Dorsolateral prefrontal cortex (tissue), 122 donors: ENCODE measurements at places on chromosomes 2 and 18.

DNA sequence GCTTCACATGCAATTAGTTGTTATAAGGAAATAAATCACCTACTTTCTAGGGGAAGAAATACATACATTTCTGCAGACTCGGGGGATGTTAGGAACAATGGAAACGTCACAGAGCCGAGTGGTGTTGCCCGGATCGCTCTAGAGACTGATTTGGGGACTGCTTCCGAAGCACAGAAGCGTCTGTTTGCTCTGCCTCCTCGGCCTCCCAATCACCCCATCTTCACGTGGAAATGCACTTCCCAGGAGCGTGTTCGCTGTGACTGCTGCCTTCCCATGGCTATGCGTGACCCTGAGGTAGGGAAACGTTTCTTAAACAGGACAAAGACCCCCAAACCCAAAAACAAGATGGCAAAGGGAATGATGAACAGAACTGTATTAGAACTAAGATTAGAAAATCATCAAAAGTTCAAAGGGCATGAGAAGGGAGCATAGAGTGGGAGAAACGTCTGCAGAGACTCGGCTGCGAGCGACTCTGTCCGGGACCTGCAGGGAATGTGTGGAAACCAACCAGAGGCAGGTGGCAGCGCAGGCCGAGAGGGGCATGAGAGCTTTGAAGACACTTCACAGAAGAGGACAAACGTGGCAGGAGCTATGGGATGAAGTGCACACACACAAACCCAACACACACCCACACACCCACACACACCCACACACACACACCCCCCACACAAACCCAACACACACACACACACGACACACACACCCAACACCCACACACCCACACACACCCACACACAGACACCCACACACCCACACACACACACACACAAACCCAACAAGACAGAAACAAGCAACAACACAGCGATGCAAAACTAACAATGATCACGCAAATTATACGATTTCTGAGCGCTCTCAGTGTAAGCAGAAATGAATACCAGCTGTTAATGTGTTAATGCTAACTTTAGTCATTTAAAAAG, 41.3 kb downstream of the RTP5 start:
- no peak for DNase-seq

DNA sequence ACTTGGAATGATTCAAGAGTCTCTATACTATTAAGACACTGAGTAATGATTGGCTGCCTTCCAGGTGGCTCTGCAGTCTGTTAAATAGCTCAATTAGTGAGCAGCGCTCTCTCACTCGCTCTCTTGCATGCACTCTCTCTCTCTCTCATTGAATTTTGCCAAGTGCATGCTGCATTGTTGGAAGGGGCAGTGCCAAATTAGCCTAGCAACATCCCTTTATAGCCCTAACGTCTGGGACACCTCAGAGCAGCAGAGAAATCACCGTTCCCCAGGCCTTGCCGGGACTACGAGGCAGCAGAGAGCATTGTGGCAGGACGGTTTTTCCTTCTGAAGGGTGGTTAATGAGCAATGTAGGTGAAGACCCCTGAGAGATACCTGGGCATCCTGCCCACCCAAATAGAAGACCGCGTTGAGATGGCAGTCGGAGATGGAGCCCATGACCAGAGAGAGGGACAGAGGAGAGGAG, 447.6 kb upstream of the POU3F3 start:
- peak; percentile 50 for DNase-seq

DNA sequence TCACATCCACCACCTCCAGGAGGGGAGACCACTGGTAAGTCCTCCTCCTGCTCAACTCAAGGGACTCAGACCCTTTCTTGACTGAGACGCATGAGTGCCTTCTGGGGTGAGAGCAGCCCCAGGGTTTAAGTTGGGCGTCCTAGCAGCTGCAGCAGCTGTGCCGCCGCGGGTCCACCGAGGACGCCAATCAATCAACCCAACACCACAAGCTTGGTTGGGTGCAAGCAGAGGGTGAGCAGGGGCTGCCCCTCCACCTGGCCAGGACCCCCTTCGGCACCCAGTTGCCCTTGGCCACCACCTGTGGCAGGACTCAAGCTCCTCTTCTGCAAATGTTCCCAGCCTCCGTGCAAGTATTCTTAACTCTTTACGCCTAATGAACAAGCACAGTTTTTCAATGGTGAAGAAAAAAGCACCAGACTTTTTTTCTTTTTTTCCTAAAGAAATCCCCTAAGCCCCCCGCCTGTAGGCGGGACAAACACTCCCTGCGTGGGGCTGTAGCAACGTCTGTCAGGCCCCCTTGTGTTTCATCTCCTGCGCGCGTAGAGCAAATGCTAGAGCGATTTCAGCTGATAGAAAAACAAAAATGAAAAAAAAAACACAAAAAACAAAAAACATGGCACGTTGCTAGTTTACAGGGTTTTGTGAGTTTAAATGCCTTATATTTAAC, 197.1 kb downstream of the LOXHD1 start:
- no peak for DNase-seq

GRCh38 chr2:17195016-17195415, 323.2 kb downstream of the RAD51AP2 start:
- DNase-seq: no peak

- DNase-seq: no peak
Observed at GRCh38 chr2:145935016-145935415, 1415.1 kb upstream of the ZEB2 start.

DNA sequence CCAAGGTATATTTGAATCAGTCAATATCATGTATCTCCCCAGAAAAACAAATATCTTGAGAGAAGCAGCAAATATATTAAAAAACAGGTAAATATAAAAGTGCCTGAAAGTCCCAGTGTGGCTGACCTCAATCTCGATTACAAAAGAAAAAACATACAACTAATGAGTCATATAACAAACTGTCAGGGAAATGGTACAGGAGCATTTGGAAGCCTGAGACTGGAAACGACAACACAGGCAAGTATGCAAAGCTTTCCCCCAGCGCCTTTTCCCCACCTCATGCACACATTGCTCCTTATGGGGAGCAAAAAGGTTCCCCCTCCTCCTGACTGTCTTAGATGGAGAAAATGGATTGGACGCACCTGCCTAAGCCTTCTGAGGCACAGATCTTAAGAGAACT, 230.7 kb downstream of the TMX3 start:
- DNase-seq: no peak

DNA sequence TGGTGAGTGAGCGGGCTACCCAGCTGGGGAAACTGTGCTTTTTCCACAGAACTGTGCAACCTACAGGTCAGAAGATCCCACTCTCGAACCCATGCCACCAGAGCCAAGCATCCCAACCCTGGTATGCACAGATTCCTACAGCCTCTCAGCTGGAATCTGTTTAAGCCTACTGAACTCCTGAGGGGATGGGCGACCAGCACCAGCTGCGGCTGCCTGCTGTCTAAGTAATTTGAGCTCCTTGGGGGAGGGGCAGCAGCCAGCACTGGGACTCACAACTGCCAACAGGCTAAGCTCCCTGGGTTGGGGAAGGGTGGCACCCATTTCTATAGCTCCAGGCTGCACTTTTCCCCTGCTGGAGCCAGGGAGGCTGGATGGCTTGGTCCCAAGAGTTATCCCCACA, 11.8 kb downstream of the CYP27C1 start:
- no peak for DNase-seq

- no peak for DNase-seq
Observed at GRCh38 chr2:95379371-95379831, 23.1 kb upstream of the FAHD2A start.

DNA sequence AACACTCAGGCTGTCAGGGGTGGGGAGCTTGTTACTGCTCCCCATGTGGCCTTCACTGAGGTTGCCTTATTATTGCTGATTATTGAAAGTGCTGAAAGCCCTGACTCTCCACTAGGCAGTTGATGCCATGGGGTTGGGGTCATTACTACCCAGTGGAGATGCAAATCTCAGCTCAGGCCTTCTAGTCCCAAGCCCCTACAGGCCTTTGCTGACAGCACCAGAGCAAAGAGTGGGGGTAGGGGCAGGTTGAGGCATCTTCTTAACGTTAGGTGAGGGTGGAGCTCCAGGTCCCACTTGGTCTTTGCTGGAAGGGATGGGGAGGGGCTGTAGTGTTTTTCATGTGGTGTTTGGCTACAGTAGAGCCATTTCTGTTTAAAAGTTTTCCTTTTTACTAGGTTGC, 104.5 kb downstream of the UXS1 start:
- no peak for DNase-seq

DNA sequence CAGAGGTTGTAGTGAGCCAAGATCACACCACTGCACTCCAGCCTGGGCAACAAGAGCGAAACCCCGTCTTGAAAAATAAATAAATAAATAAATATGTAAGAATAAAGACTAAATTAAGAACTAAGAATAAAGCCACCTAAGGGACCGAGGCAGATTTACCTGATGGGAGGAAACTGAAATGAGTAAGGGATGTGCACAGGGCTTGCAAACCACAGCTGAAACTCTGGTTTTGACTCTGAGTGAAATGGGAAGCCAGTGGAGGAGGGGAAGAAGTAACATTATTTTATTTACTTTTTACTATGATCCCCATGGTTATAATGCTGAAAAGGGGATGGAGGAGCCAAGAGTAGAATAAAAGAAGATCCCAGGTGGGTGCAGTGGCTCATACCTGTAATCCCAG, 107.3 kb downstream of the CABYR start:
- no peak for DNase-seq

DNA sequence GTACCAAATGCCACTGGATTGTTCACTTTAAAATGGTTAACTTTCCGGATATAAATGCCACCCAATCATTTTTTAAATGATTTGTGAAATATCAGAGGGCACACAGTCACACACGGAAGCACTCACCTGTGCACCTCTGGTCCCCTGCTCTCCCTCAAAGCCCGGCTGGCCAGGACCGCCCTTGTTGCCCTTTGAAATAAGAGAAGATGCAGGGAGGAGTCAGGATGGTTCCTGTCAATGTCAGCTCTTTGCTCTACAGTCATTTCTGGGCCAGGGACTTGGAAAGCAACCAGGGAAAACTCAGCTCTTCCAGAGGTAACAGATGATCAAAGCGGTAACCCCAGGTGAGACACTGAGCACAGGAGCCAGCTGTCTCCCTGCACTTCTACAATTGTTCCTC, 60.7 kb downstream of the COL6A3 start:
- no peak for DNase-seq

- peak; percentile 39 for DNase-seq
Observed at GRCh38 chr2:65366595-65367125, 65.7 kb downstream of the SPRED2 start.

DNA sequence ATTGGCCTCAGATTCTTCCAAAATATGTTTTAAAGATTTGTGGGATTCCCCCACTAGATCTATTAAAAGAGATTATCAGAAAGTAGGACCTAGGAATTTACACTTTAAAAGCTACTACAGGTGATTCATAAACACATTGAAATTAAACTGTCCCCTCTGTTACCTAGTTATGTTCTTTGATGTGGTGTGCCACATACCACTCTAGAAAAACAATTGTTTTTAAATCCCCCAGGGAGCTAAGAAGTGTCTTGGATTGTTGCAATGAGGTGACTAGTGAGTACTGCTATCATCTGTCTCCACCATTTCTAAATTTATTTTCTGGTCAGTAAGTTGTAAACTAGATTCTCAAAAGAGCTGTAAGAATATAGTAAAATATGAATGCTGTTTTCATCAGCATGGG, 214.5 kb upstream of the DOK6 start:
- DNase-seq: no peak

GRCh38 chr2:238158509-238159070, at the start of gene ERFE:
Gene ERFE, plus strand, starts transcription at chr2:238158970. Its CDS starts 38 bp downstream, at chr2:238159008.
- peak; percentile 64 for DNase-seq

GRCh38 chr2:127003070-127003800, 103.7 kb downstream of the BIN1 start:
- peak; percentile 53 for DNase-seq

- DNase-seq: no peak
Observed at GRCh38 chr2:135494503-135494902, 36.5 kb downstream of the ZRANB3 start.

- no peak for DNase-seq
Observed at GRCh38 chr18:7725897-7726296, 158.8 kb downstream of the PTPRM start.

DNA sequence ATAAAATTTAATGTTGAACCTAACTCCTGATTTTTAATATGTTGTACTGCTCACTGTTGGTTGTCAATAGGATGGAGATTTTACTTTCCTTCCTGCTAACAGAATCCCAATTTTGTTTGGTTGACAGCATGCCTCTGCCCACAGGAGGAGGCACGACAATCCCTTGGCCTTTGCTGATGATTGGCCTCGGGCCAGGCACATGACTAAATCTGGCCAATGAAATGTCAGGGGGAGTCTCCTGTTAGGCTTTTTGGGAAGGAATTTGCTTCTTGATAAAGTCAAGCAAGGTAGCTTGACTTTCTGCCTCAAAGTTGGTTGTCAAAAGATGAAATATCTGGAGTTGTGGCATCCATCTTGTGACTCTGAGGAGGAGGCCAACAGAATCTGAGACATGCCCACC, 6.8 kb upstream of the TGFA start:
- no peak for DNase-seq

GRCh38 chr2:29589440-29590103, 331.8 kb downstream of the ALK start:
- DNase-seq: no peak

GRCh38 chr2:215052404-215052803, 86.0 kb downstream of the ABCA12 start:
- no peak for DNase-seq

DNA sequence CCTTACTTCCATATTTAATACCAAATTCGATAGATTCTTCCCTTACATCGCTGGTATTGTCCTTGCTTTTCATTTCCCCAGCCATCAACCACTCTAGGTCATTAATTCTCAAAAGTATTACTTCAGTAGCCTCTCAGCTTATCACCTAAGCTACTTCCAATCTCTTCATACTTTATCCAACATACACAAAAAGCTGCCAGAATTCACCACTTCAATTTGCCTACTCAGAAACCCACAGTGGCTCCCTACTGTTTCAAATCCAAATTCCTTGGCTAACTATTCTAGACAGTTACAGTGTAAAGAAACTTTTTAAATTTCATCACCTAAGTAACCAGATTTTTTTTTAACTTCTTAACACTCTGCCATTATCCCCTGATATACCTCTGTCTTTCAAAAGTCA, 4.7 kb downstream of the SLC25A12 start:
- DNase-seq: no peak

DNA sequence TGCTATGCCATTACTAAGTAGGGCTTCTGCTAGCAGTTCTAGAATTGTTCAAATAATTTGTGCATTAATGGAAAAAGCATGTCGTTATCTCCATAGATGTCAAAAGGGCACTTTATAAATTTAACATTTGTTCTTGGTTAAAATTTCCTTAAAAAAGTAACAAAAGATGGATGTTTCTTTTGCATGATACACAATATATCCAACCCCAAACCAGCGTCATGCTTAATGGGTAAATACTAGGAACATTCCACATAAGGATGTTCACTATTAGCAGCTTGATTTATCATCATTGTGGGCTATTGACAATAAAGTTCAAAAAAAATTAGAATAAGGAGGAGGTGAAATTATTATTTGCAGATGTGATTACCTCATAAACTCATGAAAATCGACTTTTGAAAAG, 79.7 kb downstream of the GREB1L start:
- DNase-seq: no peak
